ENCODE measurements at places on chromosomes 2 and 18. TPM values are rescaled to one million over a fixed set of nuclear protein-coding genes. Genes with fewer than 3 reads are reported as not detected.

DNA sequence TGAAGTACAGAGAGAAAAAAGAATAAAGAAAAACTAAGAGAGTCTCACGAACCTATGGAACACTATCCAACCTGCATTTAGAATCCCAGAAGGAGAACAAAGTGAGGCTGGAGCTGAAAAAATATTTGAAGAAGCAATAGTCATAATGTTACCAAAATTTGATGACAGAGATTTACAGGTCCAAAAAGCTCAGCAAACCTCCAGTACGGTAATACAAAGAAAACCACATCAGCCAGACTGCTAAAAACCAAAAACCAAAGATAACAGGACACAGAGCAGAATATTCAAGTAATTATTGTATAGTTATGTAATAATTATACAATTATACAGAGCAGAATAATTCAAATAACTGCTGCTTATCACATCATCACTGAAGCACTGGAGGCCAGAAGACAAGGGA, 23.7 kb downstream of the ATL2 start:
- no peak for DNase-seq
- H3K4me1 ChIP-seq = no peaks in the 10 kb centered on the region
- no peak overlapping the region for H3K27ac ChIP-seq
- H3K36me3 ChIP-seq = peaks cover 20% of the 10 kb centered on the region
- no peak overlapping the region for H3K4me3 ChIP-seq
- no peaks in the 10 kb centered on the region for H3K27me3 ChIP-seq

- no peaks in the 10 kb centered on the region for H3K4me1 ChIP-seq
- H3K4me3 ChIP-seq = no peak overlapping the region
- DNase-seq = no peak
- H3K36me3 ChIP-seq = no peaks in the 10 kb centered on the region
- H3K27ac ChIP-seq = no peak overlapping the region
Measured at GRCh38 chr18:71798986-71799673, 745.0 kb downstream of the CBLN2 start.

ZNF512 gene
- total RNA-seq = 44.3 TPM

GRCh38 chr2:126802774-126803433, 95.8 kb upstream of the TEX51 start:
- H3K36me3 ChIP-seq = no peaks in the 10 kb centered on the region
- no peak overlapping the region for H3K4me3 ChIP-seq
- H3K27ac ChIP-seq = no peak overlapping the region
- no peaks in the 10 kb centered on the region for H3K4me1 ChIP-seq
- peak; percentile 2 for DNase-seq

CRACDL gene
- 0.55 TPM for total RNA-seq
